MG63 (cell line): ENCODE measurements at places on chromosomes 7 and 10. TPM values are rescaled to one million over a fixed set of nuclear protein-coding genes. Genes with fewer than 3 reads are reported as not detected.

SNCG gene
- total RNA-seq = 6.2 and 7.6 TPM in 2 replicates

GRCh38 chr7:30771880-30772425, 736 bp downstream of the MINDY4 start:
- no peak for DNase-seq

GRCh38 chr7:35280902-35281301, 27.0 kb upstream of the TBX20 start:
- DNase-seq = no peak

- peak; percentile 45 for DNase-seq
These were observed 15.6 kb downstream of the LYZL1 start for GRCh38 chr10:29304264-29304994.

EMX2 gene
- 0.33 TPM in 1 of 2 replicates, not detected in the other for total RNA-seq

ANXA8 gene
- total RNA-seq = 2.5 TPM in 1 of 2 replicates, not detected in the other

GRCh38 chr7:149742075-149742701, 31.2 kb downstream of the ZNF467 start:
- DNase-seq = peak; percentile 38

GRCh38 chr7:114856625-114857024, 65.3 kb upstream of the MDFIC start:
- no peak for DNase-seq

DNA sequence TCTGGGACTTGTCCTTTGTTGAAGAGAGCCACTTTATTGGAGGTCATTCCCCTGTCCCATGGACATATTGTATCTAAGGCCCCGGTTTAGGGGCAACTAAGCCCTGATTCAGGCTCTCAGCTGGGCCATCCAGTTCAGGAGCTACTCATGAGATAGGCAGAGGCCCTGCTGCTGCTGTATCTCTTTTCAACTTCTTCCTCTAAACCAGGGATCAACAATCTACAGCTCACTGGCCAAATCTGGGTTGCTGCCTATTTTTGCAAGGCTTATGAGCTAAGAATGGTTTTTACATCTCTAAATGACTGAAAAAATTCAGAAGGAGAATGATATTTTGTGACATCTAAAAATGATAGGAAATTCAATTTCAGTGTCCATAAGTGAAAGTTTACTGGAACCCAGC, 166.8 kb upstream of the GLI3 start:
- no peak for DNase-seq

- peak; percentile 82 for DNase-seq
These were observed 252.7 kb downstream of the PRPF18 start for GRCh38 chr10:13839430-13839990.

DNA sequence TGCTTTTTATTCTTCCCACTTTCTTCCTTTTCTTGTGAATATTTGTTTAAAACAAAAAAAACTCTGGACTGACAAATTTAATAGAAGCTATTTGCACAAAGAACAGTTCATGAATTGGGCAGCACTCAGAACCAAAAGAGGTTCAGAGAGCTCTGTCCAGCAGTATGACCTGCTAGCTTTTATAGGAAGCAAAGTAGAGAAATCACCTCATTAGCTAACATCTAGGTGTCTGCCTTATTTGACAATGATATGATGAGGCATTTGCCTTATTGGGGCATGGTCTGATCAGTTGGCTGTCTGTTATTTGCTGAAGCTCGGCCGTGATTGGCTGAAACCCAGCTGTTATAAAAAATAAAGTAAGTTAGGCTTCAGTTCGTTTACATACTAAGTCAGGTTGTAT, 819 bp upstream of the TRIM4 start:
- DNase-seq = no peak

DNA sequence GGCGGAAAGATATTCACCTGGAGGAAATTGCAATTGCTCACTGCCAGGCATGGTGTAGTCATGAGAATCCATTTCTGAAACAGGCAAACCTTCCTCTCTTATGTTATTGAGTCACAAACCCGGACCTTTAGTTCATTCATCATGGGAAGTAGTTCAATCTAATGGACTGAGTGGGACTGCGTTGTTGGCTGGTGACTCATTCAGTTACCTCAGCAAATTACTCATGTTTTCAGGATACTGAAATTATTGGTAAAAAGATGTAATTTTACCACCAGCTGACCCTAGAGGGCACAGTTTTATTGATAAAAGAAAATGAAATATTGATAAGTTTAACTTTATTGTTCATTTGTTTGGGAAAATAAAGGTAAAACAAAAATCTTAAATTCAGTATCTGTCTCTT, 1194.4 kb upstream of the SORCS1 start:
- DNase-seq = peak; percentile 54

DNA sequence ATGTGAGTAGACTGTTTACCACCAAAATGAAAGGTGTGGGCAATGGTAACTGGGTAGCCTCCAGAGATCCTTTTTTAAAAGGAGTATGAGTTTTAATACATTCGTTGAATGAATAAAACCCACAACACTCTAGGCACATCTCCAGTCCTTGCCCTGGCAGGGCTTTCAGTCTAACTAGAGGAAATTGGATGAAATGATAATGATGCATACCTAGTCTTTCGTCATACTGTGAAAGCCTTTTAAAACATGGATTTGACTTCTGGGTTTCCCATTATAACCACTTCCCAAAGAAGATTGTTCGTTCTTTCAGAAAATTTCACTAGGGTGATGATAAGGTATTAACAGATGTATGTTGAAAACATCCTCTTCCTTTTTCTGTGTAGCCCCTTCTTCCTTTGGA, 110.8 kb downstream of the REEP3 start:
- DNase-seq = peak; percentile 26

- DNase-seq = no peak
These were observed 12.9 kb upstream of the PBLD start for GRCh38 chr10:68345621-68346020.

TMEM26 gene
- 0.25 TPM in 1 of 2 replicates, not detected in the other for total RNA-seq

DNA sequence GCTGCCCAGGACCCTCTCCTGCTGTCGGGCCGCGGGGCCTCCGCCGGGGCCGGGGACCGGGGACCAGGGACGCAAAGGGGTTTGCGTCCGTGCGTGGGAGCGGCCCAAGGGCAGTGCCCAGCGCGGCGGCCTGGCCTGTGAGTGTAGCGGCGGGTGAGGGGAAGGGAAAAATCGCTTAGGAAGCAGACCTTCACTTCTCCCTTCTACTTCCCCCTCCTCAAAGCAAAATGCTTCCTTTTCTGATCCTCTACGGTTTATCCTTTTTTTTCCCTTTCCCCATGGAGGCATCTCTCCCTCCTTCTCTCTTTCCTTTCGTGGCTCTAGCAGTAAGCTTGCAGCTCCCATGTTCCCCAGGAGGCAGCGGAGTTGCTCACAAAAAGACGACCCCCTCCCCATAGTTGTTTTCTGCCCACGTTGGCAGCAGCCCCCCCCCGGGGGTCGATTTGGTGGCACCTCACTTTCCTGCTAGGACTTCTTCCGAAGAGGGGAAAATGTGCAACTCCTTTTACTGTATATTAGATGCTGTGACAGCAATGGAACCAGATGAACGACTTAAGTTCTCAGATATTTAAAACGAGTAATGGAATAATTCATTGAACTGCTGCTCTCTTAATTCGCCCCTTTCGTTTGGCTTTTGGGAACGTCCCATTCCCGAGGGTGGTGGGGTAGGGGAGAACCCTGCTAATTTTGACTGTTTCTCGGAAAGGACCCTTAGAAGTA, 724 bp downstream of the CAPZA2 start:
- no peak for DNase-seq

DNA sequence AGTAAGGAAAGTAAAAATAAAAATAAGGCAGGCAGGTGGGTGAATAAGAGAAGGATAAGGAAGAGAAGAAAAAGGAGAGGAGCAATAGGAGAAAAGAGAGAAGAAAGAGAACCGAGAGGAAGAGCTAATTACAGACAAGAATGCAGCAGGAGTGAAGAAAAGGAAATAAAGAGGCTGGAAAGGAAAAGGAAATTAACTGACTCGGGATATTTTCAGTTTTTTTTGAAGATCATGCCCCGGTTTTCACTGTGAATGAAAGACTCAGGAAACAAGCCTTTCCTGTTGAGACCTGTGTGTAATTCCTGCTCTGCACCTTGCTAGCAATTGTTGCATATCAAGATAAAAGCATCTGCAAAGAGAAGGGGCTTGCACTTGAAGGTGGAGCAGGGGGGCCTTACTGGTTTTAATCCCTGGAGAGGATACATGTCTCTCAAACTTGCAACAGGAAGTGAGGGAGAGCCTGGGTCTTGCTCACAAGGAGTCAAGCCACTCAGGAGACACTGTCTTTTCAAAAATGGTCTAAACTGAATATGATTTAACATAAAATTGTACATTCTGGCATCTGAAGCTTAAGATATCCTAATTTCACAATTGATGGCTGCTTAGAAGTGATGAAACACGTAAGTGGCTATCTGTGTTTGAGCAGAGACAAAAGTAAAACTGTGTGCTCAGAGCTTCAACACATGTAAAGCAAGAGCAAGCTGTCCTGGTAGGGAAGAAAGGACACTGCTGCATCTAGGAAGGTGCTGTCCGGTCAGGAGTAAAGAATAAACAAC, 157.6 kb downstream of the FAM107B start:
- no peak for DNase-seq

- no peak for DNase-seq
These were observed 124.7 kb downstream of the PTPN20 start for GRCh38 chr10:47035819-47036337.

- DNase-seq = no peak
These were observed 95.2 kb upstream of the JCAD start for GRCh38 chr10:30154561-30154960.

DNA sequence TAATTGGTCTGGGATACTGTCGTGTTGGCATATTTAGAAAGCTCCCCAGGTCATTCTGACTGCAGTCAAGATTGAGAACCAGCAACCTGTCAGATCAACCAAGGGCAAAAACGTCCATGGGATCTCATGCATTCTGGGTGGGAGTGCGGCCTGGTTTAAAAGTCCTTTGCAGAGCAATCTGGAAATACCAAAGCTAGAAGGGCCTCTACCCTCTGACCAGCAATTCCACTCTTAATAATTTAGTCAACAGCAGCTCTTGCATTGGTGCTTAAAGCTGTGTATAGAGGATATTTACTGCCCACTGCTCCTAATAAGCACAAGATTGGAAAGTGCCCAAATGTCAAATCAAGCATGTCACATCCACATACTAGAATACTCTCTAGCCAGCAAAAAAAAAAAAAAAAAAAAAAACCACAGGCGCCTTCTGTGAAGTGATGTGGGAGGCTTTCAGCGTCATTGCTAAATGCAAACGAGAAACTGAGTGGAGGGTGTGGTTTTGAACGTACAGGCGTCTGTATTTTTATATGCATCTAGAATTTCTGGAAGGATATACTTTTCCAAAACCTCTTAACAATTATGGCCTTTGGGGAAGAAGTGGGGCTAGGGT, 44.8 kb upstream of the HSPA12A start:
- no peak for DNase-seq

ZNF22 gene
- total RNA-seq = 10.9 and 15.5 TPM in 2 replicates
